Left ventricle myocardium inferior (tissue), 1 donor: ENCODE measurements at places on chromosomes 12 and 14. TPM values are rescaled to one million over a fixed set of nuclear protein-coding genes. Genes with fewer than 3 reads are reported as not detected.

The METTL17 gene
- 37.3 TPM for total RNA-seq

The PROX2 gene
- total RNA-seq, result not detected

The GLIPR1L1 gene
- total RNA-seq, result not detected

The LRCOL1 gene
- not detected for total RNA-seq

The ZNF385A gene
- 7.1 TPM for total RNA-seq

The SLC10A1 gene
- not detected for total RNA-seq

The RPS6KL1 gene
- 20.5 TPM for total RNA-seq

The ADAMTS20 gene
- total RNA-seq, result not detected

The MORN3 gene
- total RNA-seq, result not detected

The ITGA7 gene
- 520 TPM for total RNA-seq

The IQSEC3 gene
- total RNA-seq, result 0.69 TPM

The WIF1 gene
- not detected for total RNA-seq

The CNIH1 gene
- total RNA-seq, result 89.0 TPM

DNA sequence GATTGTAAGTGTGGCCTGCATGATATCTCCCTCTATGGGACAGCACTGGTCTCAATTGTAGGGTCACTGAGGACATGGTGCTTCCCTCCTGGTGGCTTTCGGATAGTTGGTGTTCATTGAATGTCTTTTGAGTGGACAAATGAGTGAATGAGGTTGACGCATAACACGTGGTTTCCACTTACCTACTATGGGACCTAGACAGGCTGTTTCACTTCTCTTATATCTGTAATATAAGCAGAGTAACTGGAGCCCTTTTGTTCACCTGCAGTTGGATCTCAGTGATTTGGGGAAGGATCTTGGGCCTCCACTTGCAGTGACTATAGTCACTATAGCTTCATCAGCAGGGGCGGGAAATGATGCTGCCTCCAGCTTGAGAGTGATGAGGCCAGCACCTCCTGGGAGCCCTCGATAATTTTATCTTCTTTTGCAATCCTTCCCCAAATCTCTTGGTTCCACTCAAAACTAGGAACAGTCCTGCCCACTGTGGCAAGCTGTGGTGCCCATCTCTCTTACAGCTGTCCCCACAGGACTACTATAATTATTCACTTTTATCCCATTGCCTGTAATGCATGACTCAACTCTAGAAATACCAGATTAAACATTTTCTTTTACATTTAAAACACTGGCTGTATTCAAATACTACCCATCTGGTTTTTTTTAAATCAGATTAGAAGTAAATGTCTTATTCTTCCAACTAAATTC lies 242.9 kb downstream of the CHST11 start:
- no peak for DNase-seq

DNA sequence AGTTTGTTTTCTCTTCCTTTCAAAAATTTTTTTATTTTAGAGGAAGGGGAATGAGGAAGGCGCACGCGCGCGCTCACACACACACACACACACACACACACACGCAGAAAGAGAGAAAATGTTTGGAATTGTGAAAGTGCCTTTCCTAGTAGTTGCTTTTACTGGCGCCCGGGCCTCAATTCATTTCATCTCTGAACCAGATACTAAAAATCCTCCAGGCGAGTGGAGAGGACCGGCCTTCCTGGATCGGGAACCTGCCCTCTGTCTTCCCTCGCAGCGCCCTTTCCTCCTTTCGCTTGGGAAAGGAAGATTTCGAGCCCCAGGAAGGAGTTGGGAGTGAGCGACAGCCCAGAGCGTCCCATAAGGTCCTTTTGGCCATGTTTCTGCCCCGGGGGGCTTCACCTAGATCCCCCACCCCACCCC lies 7.8 kb upstream of the TBX3 start:
- no peak for DNase-seq

GRCh38 chr14:57871459-57872080 lies 5.7 kb upstream of the SLC35F4 start:
- DNase-seq, result no peak

GRCh38 chr12:52587563-52587962 lies 13.7 kb downstream of the KRT72 start:
- DNase-seq, result no peak

DNA sequence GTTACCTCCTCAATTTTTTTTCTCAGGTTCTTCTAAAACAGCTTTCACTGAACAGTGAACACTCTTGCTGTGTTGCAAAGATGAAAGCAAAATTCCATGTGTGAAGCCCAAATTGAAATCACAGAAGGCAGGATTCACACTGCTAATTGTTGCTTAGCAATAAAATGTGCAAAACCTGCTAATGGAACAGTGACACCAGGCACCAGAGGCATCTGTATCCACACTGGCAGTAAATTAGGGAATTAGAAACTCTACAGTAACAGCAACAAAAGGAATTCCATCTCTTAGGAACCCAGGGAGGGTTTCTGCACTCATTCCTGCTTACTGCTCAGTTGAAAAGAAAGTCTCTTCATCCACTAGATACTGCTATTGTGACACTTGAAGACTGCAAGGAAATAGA lies 202.3 kb downstream of the GXYLT1 start:
- no peak for DNase-seq

GRCh38 chr14:76771437-76771980 lies 10.2 kb downstream of the VASH1 start:
- no peak for DNase-seq

DNA sequence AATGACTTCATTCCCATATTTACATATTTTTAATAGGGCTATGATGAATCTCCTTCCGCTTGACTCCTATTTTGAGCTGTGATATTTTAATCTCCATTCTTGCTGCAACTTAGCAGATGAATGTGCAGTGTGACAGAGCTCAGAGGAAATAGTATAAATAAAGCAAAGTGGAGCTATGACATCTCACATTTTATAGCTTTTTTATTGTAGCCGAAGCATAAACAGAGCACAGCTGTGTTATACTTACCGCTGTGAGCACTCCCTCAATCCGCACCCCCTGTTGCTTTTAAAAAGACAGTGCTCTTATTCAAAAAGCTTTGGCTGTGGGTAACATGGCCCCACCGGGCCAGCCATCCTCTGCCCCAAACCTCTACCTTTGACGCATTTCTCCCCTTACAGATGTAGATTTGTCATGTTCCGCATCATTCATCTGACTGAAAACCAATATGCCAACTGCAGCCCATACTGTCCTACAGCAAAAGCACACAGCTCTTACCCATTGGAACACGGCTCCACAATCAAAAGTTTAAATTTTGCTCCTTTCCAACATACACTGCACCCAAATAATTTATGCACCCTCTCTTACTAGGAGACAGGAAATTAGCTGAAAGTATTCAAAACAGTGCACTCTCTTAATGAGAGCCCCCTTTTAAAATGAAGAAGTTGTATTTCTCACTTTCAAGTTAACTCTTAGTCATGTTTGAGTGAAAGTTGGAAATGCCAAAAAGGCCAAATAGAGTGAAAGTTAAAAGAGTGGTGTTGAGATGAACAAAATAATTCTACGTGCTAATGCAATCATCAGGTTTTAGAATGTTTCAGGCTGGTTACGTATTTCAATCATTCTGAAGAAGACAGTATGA lies 429.3 kb upstream of the SOX5 start:
- no peak for DNase-seq

DNA sequence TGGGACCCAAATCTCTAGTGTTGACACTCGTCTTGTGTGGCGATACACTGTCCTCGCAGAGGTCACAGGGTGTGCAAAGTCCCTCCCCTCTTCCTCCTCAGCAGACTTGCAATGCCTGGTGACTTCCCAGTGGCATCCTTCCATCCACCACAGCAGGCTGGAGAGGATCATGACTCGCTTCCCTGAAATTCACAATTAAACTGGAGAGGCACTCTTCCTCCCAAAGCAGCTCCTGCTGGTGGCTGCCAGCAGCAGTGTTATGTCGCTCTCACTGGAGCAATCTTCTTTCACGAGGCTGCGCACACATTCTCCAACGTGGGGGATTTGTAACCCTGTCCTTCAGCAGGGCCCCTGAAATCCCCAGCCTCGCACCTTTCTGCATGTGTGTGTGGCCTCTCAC lies 145.2 kb upstream of the TMCC3 start:
- DNase-seq, result no peak

GRCh38 chr14:74531467-74531866 lies 37.9 kb downstream of the ISCA2 start:
- peak; percentile 33 for DNase-seq

DNA sequence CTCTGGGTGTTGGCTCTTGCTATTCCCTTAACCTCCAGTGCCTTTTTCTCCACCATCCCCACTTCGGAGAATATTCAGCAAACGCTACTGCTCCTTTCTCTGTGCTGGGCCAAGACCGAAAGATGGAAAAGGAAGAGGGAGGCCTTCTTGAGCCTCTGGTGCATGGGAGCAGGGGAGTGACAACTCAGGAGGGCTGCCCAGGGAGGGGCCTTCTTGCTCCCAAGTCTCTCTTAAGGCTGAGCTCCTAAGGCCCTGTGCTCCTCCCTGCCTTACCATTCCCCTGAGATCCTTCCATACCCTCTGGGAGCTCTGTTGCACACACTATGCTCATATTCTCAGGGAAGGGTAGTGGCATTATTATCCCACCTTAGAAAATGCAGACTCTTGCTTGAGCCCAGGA lies 34.9 kb downstream of the SH2B3 start:
- DNase-seq, result no peak

DNA sequence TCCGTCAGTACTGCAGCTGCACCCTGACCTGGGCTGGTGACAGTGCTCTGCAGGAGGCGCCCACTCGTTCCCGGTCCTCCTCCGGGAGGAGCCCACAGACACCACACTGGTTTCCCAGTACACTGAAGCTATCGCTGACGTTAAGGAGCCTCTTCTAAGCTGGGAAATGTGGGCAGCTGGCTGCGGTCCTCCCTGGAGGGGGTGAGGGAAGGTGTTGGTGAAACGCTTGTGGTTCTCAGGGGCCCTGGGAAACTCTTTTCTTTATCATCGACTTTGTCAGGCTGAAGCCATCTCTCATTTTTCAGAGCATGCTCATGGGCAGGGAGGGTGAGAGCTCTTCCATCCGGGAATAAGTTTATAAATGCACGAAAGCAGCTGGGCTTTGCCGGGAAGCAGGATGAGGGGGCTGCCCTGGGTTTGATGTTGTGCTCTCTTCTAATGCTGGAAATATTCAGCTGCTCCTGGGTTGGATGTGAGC lies 176.0 kb downstream of the CHST11 start:
- no peak for DNase-seq

DNA sequence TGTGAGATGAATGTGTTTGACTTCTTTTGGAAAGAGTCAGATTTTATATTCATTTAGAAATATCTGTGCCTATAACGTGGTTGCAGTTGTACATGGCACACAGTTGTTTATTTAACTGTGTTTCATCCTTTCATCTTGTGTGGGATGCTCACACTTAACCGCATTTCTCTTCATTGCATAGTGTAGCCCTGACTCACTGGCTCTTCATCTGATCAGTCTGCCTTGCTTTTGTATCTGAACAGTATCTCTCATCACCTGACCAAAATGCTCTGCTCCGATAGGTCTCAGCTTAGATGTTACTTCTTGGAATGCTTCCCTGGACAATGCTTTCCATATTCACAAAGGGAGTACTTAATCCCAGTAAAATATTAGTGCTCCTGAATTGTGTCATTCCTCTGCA lies 83.4 kb downstream of the PDE3A start:
- DNase-seq, result no peak

DNA sequence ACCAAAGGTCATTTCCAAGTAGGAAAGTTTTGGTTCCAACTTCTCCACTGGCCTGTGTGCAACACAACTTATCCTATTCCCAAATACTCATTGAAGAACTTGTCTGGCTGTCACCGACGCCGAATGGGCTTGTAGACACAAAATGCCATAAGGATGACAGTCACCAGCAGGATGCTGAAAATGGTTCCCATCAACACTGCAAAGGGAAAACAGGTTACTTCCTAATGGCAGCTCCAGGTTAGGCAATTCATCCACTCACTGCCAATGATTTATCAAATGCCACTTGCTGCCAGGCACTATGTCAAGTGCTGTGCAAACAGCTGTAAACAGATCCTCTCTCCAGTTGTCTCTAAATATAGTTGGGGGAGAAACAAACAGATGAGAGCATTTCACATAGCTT lies 6.1 kb downstream of the C12orf76 start:
- peak; percentile 16 for DNase-seq

DNA sequence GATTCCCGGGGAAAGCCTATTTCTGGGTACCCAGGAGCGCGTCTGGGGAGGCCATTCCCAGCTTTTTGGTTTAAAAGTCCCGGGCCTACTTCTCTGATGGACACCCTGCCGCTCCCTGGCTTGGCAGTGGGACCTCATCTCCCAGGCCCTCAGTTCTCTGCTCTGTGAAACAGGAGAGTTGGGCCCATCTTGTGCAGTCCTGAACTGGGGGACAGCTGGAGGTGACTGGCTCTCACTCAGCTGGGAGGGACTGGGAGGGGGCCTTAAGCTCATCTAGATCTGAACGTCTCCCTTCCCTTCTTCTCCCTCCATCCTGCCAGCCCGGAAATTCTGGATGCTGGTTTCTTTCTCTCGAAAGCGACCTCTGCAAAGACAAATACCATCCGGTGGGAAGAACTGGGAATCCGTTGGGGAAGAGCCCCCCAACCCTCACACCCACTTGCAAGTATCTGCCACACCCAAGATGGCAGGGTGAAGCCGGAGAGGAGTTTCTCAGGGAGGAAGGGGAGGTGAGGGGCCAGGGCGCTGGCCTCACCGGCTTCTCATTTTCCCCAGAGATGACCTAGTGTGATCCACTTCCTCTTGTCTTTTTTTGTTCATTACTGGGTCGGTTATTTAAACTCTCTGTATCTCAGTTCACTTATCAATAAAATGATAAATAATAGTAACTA lies 1.4 kb downstream of the RIN3 start:
- DNase-seq, result no peak

- no peak for DNase-seq
Observed at GRCh38 chr14:51455041-51455835, 196.5 kb upstream of the FRMD6 start.

- DNase-seq, result no peak
Observed at GRCh38 chr14:104387022-104388010, 192.2 kb upstream of the C14orf180 start.

DNA sequence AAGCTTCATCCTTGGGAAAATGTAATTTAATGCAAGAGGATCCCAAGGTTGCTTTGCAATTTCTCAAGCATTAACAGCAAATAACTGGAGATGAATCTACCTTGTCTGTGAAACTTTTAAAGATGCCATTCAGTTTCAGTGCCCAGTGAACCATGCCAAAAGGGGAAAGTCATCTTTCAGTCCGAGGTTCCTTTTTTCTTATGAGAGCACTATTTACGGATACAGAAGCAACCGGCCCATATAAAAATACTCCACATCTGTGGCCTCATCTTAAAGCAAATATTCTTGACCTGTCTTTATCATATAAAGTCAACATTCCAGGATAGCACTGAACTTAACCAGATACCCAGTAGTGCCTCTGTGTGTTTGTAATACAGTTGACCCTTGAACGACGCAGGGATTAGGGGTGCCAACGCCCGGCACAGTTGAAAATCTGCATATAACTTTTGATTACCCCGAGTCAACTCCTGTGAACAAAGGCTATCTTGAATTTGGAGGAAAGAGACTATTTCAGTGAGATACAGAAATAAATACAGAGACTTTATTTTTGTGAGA lies 209.4 kb downstream of the PCNX1 start:
- no peak for DNase-seq

GRCh38 chr12:116150452-116150851 lies 127.0 kb downstream of the MED13L start:
- no peak for DNase-seq
